RPMI7951 (cell line): ENCODE measurements at places on chromosomes 11 and 22.

DNA sequence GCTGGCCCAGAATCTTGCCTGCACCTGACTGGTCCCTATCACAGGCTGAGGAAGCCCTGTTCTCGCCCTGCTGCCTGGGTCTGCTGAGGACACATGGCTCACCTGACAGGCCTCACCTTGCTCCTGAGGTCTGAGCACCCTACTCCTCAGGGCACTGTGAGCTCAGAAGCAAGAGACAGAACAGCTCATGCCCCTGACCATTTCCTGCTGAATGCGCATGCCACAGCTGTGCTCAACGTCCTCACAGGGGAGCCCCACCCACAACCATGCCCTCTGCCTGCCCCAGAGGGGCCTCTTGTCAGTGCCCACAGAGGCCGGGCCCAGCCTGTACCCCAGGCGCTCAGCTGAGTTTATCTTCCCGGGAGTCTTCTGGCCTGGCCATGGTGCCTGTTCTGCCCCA lies 2.8 kb upstream of the TSPO start:
- DNase-seq = no peak

- DNase-seq = no peak
Measured at GRCh38 chr22:50568626-50569025, 5.9 kb upstream of the SYCE3 start.

DNA sequence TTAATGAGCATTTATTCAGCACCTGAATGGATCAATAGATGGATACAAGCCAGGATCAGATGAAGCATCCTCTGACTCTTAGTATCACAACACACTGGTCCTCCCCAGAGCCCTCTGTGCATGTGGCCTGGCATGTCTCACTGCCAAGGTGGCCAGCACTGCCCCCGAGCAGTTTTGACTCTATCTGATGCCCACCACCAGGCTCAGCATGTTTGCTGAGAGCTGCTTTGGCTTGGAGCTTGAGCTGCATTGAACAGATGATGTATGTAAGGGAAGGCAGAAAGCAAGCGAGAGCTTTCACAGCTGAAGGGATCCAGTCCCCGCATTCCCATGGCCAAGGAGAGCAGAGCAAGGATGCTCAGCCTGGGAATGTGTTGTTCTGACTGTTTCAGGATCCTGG lies 320.3 kb downstream of the BUD13 start:
- DNase-seq = no peak

GRCh38 chr22:33167998-33168790 lies 110.0 kb upstream of the SYN3 start:
- DNase-seq = no peak

GRCh38 chr11:64803846-64804345 lies 882 bp upstream of the MAP4K2 start:
- no peak for DNase-seq
